ENCODE measurements at places on chromosomes 5 and 9.

- DNase-seq, result no peak
Observed at GRCh38 chr5:71757590-71758543, 38.8 kb downstream of the CARTPT start.

DNA sequence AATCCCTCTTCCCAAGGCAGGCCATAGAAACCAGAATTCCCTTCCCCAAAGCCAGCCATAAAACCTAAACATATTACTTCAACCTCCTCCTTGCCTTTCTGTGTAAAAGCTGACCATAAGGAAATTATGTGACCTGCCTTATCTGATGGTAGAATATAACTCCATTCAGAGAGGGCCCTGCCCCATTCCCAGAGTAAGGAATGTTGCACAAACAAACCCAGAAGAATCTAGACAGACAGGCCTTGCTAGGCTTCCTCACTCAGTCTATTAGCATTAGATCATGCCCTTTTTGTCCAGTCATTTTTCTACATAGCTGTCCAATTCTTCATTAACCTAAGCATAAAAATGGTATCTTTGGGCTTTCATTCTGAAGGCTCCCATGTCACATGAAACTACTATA lies 17.8 kb upstream of the IFNB1 start:
- no peak for DNase-seq

DNA sequence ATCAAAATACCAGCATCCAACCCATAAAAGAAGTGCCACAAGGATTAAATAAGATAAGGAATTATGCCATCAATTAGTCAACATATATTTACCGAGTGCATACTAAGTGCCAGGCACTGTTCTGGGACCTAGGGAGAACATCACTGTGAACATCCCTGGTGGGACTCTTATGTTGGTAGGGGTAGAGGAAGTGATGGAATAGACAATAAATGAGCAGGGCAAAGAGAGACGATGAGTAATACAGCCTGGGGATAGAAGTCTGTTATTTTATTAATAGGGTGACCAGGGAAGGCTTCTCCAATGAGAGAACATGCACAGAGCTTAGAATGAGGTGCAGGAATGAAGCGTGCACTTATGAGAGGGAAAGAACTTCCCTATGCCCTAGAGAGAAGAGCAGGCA lies 47.4 kb upstream of the VLDLR start:
- DNase-seq, result no peak

DNA sequence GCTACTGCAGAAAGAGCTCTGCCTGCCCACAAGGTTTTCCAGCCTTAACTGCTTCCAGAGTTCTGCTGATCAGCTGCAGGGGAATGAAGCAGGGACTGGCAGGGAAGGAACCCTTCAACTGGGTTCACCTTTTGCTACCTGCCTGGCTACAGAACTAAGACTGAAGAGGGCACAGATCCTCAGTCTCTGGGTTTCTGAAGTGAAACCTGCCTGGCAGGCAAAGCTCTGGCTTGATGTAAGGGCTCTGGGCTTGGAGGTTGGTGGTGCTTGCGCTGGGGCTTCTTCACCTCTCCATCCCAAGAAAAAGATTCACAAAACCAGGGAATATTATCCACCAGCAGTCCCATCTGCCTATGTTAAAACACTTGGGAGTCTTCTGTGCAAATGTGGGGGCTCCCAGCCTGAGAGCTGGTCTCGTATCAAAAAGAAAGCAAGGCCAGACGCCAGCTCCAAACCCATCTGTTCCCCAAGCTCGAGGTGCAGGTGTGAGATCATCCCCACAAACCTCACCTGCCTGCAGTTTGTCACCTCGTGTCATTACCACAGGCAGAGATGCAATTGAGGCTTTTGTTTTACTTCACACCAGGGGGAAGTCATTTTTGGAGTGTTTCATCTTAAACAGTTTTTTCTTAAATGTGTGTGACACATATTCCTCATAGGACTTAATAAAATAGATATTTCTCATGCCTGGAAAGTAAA lies 58.3 kb downstream of the BNC2 start:
- DNase-seq, result no peak

GRCh38 chr5:143752165-143752850 lies 59.7 kb upstream of the HMHB1 start:
- DNase-seq, result no peak

DNA sequence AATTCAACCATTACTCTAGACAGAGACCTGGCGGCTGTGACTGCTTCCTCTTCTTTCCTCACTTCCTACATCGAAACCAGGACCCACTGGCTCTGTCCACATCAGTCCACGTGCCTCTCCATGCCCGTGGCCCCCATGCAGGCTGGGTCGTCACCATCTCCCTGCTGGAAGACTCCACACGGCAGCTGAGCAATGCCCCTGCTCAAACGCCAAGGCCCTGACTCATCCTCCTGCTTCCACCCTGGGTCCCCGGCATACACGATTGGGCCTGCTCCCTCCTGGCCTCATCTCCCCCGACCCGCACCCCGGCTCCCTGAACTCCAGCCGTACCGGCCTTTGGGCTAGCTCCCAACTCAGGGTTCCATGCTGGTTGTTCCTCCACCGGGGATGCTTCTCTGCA lies 67.2 kb upstream of the IER5L start:
- DNase-seq, result no peak

GRCh38 chr9:130820135-130820738 lies 14.8 kb upstream of the ABL1 start:
- no peak for DNase-seq

- peak; percentile 67 for DNase-seq
Observed at GRCh38 chr5:176536132-176536901, 885 bp downstream of the RNF44 start.

- no peak for DNase-seq
Observed at GRCh38 chr5:3602785-3603502, 7.3 kb downstream of the IRX1 start.

All from activated CD8-positive, alpha-beta memory T cell treated with anti-CD3 and anti-CD28 coated beads for 4 hours (primary cell).